Activated CD4-positive, alpha-beta T cell treated with anti-CD3 and anti-CD28 coated beads for 48 hours (primary cell): ENCODE measurements at places on chromosomes 7 and 10.
A peak's percentile ranks its signal among the peaks of the same experiment; 100 is the strongest.

DNA sequence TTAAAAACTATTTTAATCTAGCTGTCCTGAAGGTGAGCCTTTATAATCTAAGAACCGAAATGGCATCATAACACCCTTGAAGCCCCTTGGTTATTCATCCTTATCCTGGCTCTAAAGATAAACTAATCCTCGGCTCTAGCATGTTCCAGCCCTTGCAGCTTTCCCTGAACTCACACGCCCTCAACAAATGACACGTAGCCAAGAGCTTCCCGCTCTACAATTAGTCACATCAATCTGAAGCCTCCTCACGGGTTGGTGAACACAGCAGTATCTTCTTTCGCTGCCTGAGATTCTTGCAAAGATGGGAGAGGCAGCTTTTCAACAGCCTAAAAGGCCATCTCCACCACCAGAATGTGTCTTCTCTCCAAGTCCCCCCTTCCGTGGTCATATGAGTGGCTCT is 4.1 kb downstream of the FRMD4A start:
- DNase-seq = no peak

DNA sequence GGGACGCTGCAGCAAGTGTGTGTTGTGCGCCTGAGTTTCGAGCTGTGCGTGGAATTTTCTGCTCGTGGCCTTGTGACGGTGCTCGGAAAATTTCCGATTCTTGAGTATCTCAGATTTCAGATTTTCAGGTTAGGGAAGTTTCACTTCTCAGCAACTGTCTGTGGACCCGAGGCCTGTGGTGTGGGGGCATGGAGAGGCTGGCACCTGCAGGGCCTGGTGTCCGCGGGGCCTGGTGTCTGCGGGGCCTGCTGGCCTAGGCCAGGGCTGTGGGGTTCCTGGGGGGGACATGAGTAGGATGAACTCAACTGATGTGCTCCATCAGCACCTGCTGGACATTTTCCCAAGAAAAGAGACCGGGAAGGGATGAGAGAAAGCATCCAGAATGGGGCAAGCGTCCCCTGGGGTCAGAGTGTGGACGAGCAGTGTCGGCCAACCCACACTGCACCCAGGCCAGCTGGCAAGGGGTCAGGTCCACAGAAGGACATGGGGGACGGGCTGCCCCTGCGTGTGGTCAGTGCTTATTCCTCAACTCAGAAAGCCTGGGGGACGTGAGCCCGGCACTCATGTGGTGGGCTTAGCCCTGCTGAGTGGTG is 31.3 kb upstream of the SHH start:
- DNase-seq = no peak

DNA sequence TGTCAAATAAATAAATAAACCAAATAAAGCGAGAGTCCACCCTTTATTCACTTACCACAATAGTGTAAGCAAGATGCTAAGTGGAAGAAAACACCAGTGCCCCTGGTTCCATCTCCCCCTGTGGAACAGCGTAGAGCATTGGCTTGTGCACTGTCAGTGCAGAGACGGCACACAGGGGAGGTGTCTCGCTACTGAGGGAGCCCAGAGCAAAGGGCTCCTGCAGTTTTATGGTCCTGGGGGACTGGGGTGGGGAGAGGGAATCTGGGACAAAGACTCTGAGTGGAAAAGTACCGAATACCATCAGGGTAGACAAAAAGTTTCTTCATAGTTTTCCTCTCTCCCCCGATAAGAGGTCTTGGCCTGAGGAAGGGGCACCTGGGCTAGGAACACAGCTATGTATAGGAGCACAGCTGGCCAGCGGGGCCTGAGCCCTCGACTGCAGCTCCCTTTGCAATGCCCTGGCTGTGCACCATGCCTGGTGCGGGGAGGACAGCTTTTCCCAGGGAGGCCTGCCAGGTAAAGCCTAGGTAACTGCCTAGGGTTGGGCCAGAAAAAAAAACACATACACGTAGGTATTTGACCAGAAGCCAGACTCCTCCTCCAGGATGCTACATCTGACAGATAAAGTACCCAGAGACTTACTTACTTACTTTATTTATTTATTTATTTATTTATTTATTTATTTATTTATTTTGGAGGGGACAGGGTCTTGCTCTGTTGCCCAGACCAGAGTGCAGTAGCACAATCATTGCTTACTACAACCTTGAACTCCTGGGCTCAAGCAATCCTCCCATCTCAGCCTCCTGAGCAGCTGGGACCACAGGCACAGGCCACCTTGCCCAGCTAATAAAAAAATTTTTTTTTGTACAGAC is 88.8 kb upstream of the KIF5B start:
- DNase-seq = no peak

DNA sequence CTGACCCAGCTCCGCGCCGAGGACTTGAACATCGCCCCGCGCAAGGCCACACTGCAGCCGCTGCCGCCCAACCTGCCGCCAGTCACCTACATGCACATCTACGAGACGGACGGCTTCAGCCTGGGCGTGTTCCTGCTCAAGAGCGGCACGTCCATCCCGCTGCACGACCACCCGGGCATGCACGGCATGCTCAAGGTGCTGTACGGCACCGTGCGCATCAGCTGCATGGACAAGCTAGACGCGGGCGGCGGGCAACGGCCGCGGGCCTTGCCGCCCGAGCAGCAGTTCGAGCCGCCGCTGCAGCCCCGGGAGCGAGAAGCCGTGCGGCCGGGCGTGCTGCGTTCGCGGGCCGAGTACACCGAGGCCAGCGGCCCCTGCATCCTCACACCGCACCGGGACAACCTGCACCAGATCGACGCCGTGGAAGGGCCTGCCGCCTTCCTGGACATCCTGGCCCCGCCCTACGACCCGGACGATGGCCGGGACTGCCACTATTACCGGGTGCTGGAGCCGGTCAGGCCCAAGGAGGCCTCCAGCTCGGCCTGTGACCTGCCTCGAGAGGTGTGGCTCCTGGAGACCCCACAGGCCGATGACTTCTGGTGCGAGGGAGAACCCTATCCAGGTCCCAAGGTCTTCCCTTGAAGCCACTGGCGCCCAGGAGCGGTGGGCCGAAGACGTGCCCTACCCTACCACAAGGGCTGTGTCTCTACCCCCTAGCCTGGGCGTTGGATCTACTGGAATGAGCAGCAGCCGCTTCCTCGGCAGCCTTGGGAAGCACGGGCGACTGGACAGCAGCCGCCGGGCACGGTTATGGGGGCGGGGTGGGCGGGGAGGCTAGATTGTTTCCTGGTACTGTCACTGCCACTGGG is 945 bp downstream of the ADO start:
- peak; percentile 20 for DNase-seq

GRCh38 chr7:130789436-130789835 is 55.4 kb upstream of the KLF14 start:
- no peak for DNase-seq

DNA sequence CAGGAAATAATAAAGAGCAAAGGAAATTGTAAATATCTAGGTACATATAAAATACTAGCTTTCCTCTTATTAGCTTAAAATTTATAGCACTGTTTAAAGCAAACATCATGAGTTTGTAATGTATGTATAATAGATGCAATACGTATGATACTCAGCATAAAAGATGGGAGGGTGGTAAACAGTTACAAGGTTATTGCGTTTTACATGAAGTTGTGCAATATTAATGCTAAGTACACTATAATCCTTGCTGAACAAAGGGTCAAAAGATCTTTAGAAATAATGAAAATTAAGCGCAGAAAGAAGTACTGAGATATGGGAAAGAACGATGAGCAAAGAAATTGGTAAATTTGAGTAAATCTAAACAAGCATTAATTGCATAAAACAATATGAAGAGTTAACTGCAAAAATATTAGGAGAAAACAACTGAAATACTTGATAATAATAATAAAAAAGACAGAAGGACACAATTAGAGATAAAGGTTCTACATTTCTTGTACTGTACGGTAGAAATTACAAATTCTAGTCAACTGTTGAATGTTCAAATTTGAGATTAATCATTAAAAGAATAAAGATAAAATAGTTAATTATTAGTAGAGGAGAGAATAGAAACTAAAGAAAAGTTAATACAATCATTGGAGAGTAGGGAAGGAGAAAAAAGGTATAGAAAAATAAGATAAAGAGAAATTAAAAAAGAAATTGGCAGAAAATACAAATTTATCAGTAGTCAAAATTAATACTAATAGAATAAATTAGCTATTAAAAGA is 17.9 kb downstream of the C10orf67 start:
- no peak for DNase-seq

DNA sequence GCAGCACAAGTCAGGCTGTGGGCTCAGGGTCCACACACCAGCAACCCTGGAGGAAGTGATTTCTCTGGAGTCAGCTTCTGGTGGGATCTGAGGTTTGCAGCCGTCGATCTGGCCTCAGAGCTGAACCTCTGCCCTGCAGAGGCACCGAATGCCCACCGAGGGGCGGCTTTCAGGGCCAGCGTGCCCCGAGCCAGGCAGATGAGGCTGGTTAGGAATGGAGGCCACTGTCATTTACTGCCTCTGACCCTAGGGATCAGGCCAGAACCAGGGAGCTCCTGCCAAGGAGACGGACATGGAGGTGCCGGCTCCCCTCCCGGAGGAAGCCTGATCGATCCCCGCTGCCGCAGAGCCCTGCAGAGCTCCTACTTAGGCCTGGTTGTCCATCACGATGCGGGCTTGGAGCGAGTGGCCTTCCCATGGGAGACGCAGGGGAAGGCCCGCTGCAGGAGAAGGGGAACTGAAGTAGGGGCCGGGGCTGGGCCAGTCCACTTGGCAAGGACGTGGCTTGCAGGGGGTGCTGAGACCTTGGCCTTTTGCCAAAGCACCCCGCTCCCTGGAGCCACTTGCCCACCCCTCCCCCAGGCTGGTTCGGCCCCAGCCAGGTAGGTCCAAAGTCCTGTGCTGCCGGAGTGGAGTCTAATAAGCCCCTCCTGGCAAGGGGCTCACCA is 19.6 kb upstream of the ELFN1 start:
- no peak for DNase-seq

DNA sequence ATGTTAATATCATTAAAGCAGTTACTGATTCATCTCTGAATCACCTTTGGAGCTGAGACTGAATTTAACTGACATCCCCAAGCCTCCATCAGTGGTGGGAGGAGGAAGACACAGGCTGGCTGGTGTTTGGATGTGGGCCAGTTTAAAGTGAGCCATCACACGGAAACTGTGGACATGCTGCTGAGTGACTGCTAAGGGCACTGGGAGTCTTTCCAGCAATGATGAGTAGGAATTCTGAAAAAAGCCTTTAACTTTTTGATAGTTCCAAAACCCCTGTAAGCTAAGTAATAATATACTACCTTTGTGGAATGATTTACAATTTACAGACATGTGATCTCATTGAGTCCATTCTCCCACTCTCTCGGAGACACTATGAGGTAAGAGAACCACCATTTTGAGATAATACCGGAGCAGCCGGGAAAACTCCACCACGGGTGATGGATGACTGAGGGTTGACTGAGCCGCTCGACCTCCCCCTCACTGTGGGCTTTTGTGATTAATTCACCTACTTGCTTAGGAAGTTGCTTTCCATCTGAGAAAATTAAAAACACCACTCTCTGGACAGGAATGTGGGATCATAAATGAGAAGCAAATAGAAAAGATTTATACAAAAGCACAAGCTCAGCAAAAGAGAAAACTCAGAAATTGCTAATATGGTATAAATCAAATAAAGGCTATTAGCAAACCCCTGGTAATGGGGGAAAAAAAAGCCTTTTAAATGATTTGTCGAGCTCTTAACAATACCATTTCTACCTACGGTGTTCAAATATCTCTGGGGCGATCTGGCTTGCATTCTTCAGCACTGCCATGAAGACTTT is 194.8 kb downstream of the FANK1 start:
- DNase-seq = no peak

DNA sequence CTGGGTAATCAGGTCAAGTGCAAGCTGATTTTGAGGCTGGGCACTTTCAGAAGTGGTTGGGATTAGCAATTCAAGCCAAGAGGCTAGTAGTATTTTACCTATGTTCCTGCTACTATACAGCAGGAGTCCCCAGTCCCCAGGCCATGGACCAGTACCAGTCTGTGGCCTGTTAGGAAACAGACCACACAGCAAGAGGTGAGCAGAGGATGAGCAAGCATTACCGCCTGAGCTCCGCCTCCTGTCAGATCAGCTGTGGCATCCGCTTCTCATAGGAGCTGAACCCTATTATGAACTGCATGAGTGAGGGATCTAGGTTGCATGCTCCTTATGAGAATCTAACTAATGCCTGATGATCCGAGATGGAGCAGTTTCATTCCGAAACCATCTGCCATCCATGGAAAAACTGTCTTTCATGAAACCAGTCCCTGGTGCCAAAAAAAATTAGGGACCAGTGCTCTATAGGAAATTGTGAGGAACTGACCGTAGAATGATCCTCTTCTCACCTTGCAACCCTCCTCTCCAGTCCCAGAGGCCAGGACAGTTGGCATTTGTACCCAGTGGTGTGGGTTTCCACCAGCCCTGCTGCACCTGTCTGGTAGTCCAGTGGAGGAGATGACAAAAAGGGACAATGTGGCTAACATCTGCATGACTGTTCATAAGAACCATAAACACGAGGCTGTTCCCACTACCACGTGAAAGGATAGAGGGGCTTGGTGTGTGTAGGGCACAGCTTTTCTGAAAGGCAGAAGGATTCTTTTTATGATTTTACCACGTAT is 172.5 kb downstream of the KIAA1217 start:
- no peak for DNase-seq

DNA sequence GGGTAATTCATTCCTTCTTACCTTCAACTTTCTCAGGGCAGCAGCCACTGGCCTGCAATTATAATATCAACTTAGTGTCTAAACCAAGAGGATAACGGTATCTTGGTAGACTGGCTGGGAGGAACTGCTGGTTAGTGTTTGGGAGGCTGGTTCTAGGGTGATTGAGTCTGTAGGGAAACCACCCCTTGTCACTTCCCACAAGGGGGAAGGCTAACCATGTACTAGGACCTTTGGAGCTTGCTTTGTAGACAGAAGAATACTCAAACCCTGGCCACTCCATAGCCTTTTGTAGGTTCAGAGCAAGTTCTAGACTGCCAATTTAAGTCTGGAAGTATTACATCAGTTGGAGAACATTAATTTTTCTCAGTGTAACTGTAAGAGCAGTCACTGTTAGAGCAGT is 51.3 kb downstream of the NHLRC2 start:
- no peak for DNase-seq

DNA sequence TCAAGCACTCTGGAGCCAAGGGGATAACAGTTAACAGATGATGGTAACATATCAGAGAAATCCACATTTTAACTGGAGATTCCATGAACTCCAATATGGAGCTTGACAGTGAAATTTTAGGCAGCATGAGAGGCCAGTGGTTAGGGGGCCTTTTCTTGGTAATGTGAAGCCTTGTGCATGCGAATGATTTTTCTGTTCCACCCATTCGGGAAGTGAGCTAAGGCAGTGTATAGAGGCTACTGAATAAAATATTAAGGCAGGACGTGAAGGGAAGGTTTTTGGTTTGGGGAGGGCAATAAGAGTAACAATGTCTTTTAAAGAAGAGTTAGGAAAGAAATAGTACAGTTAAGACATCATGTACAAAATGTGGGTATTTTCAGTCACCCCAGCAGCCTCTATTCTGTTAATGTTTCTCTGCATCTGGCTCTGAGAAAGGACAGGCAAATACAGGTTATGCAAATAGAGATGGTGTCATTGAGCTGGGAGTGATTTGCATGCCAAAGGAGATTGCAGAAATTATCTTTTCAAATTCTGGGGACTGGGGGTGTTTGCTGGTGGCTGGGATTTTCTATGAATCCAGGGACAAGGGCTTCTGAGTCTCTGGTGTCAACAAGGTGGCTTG is 6.8 kb upstream of the TAS2R60 start:
- no peak for DNase-seq

- DNase-seq = peak; percentile 2
Measured at GRCh38 chr7:77157446-77157845, 35.0 kb downstream of the CCDC146 start.
